Thymus (tissue), 14 donors: ENCODE measurements at places on chromosomes 11 and 22.
A peak's percentile ranks its signal among the peaks of the same experiment; 100 is the strongest.

GRCh38 chr11:93198215-93198845 is 539 bp upstream of the SLC36A4 start:
- H3K36me3 ChIP-seq: no peaks in the 10 kb centered on the region
- peak overlapping the region; percentile 68 for H3K4me3 ChIP-seq
- no peak for DNase-seq
- peak overlapping the region; percentile 50 for H3K27ac ChIP-seq
- no peaks in the 10 kb centered on the region for H3K4me1 ChIP-seq

DNA sequence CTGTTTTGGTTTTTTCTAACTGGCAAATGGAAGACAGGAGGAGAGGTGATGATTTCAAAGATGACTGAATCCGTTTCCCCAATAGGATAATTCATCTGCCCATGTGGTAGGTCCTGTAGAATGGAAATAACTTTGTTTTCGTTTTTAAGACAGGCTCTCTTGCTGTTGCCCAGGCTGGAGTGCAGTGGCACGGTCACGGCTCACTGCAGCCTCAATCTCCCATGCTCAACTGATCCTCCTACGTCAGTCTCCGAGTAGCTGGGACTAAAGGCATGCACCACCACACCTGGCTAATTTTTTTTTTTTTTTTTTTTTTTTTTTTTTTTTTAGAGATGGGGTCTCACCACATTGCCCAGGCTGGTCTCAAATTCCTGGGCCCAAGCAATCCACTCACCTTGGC is 77.4 kb upstream of the BIRC3 start:
- no peak overlapping the region for H3K27ac ChIP-seq
- no peaks in the 10 kb centered on the region for H3K4me1 ChIP-seq
- no peaks in the 10 kb centered on the region for H3K27me3 ChIP-seq
- no peaks in the 10 kb centered on the region for H3K36me3 ChIP-seq
- no peak overlapping the region for H3K4me3 ChIP-seq
- DNase-seq: no peak

DNA sequence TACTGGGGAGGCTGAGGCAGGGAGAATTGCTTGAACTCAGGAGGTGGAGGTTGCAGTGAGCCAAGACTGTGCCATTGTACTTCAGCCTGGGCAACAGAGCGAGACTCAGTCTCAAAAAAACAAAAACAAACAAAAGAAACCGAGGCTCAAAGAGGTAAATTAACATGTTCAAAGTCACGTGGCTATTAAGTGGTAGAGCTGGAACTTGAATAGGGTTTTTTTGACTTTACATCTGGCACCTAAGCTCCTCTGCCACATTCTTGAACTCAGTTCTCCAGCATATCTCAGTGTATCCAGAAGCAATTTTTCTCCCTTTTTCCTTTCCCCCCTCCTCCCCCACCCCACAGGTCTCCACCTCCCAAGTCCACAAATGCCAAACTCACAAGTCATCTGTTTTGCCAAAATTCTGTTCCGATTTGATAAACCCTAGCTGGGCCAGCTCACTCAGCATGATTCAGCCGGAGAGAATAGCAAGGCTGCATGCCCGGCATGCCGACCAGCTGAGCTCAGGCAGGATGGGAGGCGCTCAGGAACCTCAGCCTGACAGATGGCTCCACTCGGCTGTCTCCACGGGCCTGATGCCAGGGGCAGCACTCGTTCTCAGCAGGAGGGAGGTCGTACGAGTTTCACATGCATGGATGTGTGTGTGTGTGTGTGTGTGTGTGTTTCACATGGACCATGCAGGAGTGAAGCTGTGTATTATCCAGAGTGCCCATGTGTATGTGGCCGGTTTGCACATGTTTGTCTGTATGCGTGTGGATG is 63.2 kb upstream of the RRAS2 start:
- no peaks in the 10 kb centered on the region for H3K36me3 ChIP-seq
- peaks cover 18% of the 10 kb centered on the region for H3K4me1 ChIP-seq
- no peak overlapping the region for H3K4me3 ChIP-seq
- DNase-seq: peak; percentile 28
- H3K27me3 ChIP-seq: no peaks in the 10 kb centered on the region

DNA sequence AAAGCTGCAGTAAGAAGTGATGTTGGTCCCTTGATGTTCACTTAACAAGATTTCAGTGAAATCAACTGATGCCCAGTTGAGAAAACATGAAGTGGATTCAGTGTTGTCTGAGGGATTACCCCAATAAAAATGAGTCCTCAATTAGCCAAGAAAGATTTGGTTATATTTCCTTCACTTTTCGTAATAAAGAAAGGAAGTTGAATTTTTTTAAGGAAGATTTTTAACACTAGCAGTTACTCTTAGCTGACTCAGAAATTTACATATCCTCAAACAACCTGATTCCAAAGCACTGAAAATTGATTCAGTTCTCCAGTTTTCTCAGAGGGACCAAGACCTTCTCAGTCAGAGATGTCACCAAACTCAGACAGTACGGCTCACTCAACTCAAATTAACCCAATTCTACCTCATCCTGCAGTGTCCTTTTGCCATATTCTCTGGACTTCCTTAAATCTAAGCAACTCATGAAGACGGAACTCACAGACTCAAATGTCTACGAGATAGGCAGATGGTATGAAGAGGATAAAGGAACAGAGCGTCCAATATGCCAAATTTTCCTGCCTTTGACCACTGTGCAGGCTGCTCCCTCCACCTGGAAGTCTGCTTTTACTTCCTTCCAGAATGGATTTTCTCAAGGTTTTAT is 22.8 kb downstream of the SLC5A4 start:
- no peak overlapping the region for H3K4me3 ChIP-seq
- H3K4me1 ChIP-seq: no peaks in the 10 kb centered on the region
- H3K27me3 ChIP-seq: no peaks in the 10 kb centered on the region

- no peaks in the 10 kb centered on the region for H3K36me3 ChIP-seq
- H3K4me3 ChIP-seq: no peak overlapping the region
- no peak overlapping the region for H3K27ac ChIP-seq
- no peak for DNase-seq
- no peaks in the 10 kb centered on the region for H3K4me1 ChIP-seq
- no peaks in the 10 kb centered on the region for H3K27me3 ChIP-seq
These were observed 626 bp upstream of the TBX10 start for GRCh38 chr11:67640021-67640757.

- no peak overlapping the region for H3K4me3 ChIP-seq
- no peaks in the 10 kb centered on the region for H3K27me3 ChIP-seq
- H3K36me3 ChIP-seq: no peaks in the 10 kb centered on the region
- no peak for DNase-seq
These were observed 47.3 kb downstream of the NRXN2 start for GRCh38 chr11:64675450-64676260.
